Activated naive CD4-positive, alpha-beta T cell (primary cell): ENCODE measurements at places on chromosomes 11 and 22.

- DNase-seq, result no peak
Measured at GRCh38 chr22:30241576-30242371, 4.8 kb downstream of the LIF start.

DNA sequence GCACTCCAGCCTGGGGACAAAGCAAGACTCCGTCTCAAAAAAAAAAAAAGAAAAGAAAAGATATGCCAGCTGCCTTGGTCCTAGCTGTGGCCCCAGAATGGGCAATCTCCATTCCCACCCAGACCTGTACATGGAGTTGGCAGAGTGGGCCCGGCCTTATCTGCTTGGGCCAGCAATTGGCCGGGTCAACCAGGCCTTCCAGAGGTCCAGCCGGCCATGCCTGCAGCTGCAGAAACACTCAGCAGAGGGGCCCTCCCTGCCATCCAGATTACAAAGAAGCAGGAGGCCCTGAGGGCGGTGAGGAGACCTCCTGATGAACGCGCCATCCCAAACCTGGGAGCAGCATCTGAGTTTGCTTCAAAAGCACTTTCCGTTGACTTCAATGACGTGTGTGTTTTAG is 26.9 kb upstream of the ARFGAP3 start:
- no peak for DNase-seq

DNA sequence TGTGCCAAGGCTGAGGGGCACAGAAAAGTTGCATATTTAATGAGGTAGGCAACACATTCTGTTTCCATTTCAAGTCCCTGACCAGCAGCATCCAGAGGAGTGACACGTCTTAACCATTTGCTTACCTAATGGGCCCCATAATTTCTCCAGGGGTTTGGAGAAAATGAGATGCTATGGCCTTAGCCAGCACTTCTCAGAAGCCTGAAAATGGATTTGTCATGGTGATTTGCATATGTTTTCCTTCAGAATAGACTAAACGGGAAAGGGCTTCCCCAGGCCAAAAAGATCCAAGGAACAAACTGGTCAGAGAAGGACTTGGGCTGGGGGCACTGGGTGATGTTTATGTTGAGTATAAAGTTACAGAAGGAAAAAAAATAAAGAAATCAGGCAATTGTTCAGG is 16.7 kb downstream of the CSRP3 start:
- DNase-seq, result no peak

GRCh38 chr22:19942157-19943081 is 801 bp upstream of the TXNRD2 start:
- DNase-seq, result no peak

- DNase-seq, result no peak
Measured at GRCh38 chr11:32594272-32594671, 10.6 kb downstream of the EIF3M start.

DNA sequence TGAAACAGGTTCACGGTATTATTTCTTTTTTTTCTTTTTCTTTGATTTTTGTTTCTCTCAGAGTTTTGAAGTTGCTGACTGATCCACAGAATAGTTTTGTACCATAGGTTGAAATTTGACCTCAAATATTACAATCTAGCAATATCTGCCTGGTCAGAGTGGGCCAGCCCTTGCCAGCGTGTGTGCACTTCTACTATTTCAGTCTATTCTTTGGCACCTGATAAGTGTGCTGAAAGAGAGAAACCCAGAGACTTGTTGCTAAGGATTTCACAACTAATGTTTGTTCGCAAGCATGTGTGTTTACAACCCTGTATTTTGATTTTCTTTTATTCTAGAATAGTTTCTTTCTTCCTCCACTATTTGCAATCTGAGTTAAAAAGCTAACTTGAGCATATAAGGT is 1125.2 kb upstream of the CNTN5 start:
- DNase-seq, result no peak

- DNase-seq, result no peak
Measured at GRCh38 chr11:44602891-44603310, 37.4 kb downstream of the CD82 start.

DNA sequence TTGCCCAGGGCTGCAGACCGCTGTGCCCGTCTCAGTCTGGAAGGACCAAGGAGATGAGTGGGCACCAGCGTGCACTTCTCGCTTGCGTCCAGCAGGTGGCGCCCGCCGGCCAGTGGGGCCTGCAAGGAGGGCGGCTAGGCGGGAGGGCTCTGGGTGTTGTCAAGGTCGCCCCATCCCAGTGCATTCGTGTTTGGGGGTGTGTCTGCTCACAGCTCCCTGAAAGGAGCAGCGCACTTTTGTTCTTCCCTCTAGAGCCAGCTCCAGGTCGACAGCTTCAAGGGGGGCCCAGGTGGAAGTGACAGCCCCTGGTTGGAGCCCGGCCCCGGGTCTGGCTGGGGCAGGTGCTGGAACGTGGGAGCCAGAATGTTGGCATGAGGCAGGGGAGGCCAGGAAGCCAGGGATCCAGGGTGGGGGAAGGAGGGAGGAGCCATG is 23.4 kb upstream of the MPPED1 start:
- DNase-seq, result peak; percentile 48

GRCh38 chr11:112294688-112295340 is 34.2 kb upstream of the PLET1 start:
- DNase-seq, result no peak

- DNase-seq, result no peak
Measured at GRCh38 chr11:61564936-61565696, 15.8 kb downstream of the SYT7 start.

DNA sequence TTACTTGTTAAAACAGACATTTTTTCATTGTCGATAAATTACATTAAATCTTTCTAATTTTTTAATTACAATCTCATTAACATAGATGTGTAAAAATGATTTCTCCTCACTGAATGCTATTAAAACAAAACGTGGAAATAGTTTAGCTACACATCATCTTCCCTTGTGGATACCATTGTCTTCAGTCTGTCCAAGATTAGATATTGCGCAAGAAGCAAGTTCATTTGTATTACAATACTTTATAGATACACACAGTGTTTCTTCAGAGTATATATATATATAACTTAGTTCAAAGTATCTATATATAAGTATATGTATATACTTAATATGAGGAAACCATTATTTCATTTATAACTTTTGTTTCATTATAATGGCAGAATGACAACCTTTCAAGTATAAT is 883.3 kb upstream of the CNTN5 start:
- no peak for DNase-seq

DNA sequence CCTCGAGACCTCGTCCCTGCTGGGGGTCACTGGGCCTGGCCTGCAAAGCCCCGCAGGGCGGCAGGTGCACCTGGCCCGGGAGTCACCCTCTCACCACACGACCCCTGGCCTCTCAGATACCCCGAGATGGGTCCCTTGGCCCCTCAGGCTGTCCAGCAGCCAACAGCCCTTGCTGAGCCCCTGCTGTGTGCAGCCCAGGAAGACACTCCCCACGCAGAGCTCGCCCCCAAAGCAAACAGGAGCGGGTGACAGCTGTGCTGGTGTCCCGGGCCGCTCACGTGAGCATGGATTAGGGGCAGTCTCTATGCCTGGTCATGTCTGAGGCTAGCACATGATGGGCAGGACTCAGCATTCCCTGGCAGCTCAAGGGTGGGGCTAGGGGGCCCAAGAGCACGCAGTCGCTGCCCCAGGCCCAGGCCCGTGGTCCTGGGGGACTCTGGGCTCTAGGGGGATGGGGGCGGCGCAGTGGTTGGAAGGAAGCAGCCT is 31.3 kb downstream of the WNT7B start:
- no peak for DNase-seq

GRCh38 chr11:60165951-60166350 is 16.9 kb downstream of the MS4A6A start:
- DNase-seq, result no peak

DNA sequence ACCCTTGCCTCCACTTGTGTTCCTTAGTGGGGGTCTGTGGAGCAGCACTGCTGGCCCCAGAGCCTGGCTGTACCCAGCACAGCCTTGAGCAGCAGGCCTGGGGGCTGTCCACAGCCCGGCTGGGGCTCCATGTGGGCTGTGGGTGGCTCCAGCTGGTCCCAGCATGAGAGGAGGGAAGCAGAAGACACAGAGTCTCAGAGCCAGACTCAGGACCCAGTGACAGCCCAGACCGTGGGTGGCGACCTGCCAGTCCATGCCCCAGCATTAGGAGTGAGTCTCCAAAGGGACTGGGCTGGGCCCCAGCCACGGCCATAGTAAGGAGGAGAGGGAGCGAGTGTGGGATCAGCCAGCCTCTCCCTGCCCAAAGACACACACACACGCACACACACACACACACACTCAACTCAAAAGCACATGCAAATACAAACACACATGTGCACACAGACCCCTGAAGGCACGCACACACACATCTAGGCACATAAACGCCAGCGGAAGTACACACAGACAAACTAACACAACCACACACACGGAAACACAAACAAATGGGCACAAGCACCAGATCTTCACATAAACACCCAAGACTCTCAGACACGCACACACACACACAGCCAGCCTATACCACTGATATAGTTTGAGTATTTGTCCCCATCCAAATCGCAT is 16.7 kb upstream of the LRRC10B start:
- no peak for DNase-seq

- DNase-seq, result no peak
Measured at GRCh38 chr11:23976841-23977271, 520.0 kb upstream of the LUZP2 start.

- DNase-seq, result no peak
Measured at GRCh38 chr11:8692417-8692816, 9.8 kb downstream of the RPL27A start.

DNA sequence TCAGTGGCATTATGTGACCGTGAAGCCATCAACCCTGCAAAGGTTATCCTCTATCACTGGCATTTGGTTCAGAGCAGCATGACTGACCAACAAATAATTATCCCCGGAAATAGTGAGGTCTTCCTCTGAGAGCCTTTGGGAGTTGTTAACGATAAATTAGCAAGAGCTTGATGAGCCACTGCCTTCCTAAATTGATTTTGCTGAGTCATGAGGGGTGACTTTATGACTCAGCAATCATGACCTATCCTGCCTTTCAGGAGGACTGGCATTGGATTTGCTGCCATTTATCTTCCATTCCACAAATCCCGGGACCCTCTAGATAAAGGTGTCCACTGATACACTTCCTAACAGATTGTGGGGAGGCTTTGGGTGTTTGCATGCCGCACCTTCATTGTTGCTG is 80.8 kb upstream of the MTNR1B start:
- DNase-seq, result no peak

DNA sequence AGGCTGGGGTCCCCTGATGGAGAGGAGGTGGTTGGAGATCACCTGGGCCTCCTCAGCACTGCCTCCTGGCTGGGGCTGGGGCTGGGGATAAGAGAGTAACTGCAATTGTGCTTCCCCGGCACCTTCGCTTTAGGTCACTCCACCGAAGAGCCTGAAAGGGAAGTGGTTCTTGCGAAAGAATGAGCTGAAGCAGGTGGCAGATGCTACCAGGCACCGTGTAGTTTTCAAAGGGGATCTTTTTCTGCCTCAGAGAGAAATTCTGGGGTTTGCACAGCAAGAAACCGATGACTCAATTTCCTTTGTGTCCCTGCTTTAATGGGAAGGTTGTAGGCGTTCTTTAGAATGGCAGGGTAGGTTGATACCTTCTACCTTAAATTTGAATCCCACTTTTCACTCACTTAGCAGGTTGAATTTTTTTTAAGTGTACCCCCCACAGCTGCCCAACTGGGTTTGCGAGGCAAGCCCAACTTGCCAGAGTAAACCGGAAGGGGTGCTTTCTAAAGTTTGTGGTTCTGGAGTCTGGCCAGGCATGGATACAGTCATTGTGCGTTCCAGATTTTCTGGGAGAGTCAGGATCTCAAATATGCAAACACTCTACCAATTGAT is 5.3 kb downstream of the CD44 start:
- peak; percentile 27 for DNase-seq

GRCh38 chr22:47202819-47203553 is 440.5 kb downstream of the TBC1D22A start:
- no peak for DNase-seq

DNA sequence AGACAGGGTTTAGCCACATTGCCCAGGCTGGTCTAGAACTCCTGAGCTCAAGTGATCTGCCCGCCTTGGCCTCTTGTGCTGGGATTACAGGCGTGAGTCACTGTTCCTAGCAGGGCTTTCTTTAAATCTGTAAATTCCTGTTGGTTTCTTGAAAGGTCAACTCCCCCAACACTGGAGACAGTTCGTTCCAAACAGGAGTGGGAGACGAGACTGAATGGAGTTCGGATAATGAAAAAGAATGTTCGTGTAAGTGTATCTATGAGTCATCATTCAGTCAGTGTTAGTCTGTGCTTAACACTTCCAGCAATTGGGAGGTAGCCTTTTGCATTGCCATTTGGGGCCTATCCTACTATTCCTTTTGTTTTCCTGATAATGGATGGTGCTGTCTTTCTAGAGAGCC is 10.0 kb upstream of the BACE1-AS start:
- no peak for DNase-seq

GRCh38 chr22:48488149-48488551 is 1339.5 kb downstream of the BRD1 start:
- no peak for DNase-seq

- no peak for DNase-seq
Measured at GRCh38 chr22:38208551-38208968, 6.8 kb downstream of the MAFF start.

GRCh38 chr11:128273736-128274135 is 313.6 kb downstream of the ETS1 start:
- DNase-seq, result no peak

- no peak for DNase-seq
Measured at GRCh38 chr22:30392661-30393321, 4.0 kb upstream of the SEC14L2 start.

- DNase-seq, result no peak
Measured at GRCh38 chr22:41504397-41504796, 35.5 kb downstream of the ACO2 start.

- no peak for DNase-seq
Measured at GRCh38 chr22:37330200-37331033, 48.1 kb downstream of the CYTH4 start.

- no peak for DNase-seq
Measured at GRCh38 chr22:20407829-20408228, 13.9 kb downstream of the ZNF74 start.

DNA sequence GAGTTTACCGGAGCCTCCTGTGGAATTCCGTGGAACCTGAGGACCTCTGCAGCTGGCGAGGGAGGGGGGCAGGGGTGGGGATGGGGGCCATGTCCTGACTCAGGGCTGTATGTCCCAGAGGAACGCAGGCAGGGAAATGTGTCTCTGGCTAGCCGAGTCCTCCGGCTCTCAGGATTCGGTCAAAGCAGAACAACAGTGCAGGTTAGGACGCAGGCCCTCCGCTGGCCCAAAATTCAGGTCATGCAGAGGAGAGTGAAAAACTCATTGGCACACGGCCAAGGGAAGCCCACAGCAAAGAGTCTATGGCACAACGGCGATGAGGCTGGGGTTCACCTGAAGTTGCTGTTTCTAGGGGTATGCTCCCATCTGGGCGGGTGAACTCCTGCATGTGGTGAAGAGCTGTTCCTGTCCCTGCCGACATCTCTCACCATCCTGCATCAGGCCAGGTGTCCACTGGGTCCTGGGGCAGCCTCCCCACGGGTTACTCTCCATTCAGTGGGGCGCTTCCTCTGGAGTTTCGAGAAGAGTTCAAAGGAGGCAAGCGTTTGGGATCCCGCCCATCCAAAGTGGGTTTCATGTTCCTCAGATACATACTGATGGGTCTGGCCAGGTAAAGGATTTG is 1055.3 kb downstream of the BRD1 start:
- DNase-seq, result no peak

GRCh38 chr11:123057661-123058305 is 4.2 kb downstream of the HSPA8 start:
- no peak for DNase-seq
